Endothelial cell of umbilical vein (primary cell): ENCODE measurements at places on chromosomes 6 and 20. TPM values are rescaled to one million over a fixed set of nuclear protein-coding genes. Genes with fewer than 3 reads are reported as not detected.

DNA sequence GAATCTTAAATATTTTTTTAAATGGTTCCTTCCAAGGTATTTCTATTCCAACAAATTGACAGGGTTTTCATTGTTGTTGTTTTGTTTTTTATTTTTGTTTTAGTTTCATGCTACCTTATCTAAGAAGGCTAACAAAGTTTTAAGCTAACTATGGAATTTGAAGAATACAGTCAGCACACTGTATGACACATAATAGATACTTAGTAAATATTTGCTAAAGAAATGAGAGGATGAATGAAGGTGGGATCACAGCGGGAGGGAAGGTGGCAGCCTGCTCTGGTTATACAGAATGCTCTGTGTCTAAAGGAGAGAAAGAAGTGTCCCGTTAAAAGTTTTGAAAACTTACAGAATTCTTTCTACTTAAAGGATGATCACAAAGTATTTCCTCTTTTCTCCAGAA lies 43.7 kb upstream of the DST start:
- no peak for DNase-seq

GRCh38 chr6:130240232-130240631 lies 17.5 kb upstream of the SAMD3 start:
- no peak for DNase-seq

- DNase-seq = peak; percentile 97
These were observed 45.6 kb downstream of the ADGRF5 start for GRCh38 chr6:46876126-46876525.

DNA sequence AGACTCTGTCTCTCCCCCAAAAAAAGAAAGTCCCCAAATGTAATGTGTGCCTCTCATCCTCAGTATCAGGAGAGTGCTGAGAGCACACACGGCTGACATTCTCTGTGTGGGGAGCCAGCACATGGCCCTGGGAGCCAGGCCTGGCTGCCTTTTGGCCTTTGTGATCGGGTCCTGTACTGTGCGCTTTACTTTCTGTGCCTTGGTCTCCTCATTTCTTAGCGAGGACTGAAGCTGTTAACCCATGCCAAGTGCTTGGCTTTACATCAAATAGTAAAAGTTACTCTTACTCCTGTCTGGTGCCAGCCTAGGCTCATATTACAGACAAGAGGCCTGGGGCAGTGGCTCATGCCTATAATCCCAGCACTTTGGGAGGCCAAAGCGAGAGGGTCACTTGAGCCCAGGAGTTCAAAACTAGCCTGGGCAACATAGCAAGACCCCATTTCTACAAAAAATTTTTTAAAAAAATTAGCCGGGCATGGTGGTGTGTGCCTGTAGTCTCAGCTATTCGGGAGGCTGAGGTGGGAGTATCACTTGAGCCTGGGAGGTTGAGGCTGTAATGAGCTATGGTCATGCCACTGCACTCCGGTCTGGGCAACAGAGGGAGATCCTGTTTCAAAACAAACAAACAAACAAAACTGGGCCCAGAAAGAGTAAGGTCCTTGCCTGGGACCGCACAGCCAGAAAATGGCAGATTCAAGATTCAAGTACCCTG lies 50.3 kb downstream of the SNAI1 start:
- DNase-seq = no peak

DNA sequence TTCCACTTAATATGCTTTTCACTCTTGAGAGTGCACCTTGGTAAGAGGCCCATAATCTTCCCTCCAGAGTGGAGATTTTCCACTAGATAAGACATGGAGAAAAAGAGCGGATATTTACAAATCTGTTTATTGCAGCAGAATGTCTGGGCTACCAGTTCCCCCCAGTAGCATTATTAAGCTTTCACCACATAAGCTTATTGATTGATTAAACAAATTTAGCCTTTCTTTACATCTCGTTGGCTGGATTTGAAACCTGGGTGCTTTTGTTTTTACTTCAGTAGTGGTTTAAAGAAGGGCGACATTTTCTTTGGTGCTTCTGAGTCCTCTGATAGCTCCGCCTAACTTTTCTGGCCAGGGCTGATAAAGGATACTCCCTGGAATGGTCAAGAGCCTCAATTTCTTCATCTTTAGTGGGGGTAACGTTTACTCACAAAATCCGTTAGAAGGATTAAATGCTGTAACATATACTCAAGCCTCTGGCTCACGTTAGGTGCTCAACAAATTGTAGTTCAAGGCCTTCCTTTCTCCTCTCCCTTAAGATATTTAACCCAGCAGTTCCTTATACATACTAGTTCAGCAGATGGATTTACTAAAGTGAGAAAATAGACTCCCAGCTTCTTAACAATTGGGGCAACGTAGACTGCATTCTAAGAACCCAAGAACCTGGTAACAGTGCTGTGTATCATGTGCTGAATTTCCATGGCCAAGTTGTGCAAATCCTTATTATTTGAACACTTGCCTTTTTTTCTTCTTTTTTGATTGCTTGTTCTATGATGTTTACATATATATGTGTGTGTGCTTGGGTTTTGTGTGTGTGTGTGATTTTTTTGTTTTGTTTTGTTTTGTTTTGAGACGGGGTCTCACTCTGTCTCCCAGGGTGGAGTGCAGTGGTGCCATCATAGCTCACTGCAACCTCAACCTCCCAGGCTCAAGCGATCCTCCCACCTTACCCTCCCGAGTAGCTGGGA lies 91.4 kb downstream of the RREB1 start:
- no peak for DNase-seq

- no peak for DNase-seq
These were observed 100.0 kb downstream of the NDUFAF5 start for GRCh38 chr20:13884803-13885202.

DNA sequence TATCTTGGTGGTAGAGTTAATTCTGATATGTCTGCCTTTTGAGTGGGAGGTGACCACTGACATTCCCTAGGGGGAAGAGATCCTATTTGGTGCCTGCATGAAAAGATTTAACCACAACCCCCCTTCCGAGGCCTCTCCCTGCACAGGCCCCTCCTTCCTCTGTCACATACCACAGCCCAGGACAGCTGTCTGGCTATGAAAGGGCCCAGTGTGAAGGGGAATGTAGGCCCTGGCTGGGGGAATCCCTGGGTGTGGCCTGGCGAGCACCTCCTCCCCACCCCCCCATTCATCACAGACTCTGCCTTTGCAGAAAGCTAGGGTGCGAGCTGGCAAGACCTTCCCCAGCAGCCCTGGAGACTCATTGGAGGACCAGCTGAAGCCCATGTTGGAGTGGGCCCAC lies 27.4 kb upstream of the MAPRE1 start:
- DNase-seq = no peak

GRCh38 chr6:53624502-53624901 lies 41.1 kb downstream of the KLHL31 start:
- DNase-seq = no peak

DNA sequence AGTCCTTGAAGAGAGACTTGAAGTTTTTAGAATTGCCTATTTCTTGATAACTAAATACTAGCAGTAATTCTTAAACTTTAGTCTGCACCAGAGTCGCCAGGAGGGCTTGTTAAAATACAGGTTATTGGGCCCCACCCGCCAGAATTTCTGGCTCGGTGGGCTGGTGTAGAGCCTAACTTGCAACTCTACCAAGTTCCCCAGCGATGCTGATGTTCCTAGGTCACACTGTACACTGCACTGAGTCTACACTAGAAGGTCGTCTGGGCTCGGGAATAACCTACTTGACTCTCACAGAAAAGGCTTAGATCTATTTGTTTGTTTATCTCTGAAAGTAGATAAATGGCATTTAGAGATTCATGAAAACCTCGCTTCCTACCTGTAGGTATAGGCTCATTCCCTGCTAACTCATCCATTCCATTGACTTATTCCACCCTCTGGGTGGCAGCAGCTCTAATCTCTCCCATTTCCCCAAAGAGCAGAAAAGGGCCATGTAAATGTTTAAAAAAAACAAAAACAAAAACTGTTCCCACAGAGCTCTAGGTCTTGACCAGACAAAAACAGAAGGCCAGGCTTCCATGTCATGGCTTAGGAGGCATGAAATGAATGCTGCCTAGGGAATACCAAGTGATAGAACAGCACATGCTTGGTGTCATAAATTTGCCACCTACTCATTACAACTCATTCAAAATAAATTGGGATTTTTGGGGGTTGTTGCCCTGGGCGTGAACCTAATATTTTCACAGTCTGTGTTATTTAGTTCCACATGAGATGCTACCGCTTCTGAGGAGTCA lies 292.1 kb downstream of the ADGB start:
- DNase-seq = no peak

DNA sequence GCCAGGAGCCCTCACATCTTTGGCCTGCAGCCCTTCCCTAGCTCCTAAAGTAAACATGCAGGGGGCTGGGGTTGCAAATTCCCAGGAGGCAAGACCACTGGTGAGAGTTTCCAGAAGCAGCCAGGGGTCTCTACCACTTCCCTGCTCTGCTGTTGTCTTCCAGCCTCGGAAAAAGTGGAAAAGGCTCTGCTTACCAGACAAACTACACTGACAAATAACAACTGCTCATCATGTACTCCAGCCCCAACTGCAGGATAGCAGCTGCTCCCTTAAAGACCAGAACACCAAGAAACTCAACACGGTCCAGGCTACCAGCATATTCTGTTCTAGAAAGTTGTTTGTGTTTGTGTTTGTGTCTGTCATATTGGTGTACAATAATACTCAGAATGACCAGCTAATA lies 187.5 kb upstream of the MARCKS start:
- no peak for DNase-seq

The TCP11 gene
- polyA plus RNA-seq = 0.18 TPM in 2 replicates

The SLC22A2 gene
- polyA plus RNA-seq = not detected in 2 replicates

The PSMB8 gene
- polyA plus RNA-seq = 41.3 and 49.4 TPM in 2 replicates

The EGFL8 gene
- 9.0 and 9.8 TPM in 2 replicates for polyA plus RNA-seq

The FNDC11 gene
- polyA plus RNA-seq = 1.9 and 3.4 TPM in 2 replicates

The SH3BGRL2 gene
- polyA plus RNA-seq = 2.0 and 3.2 TPM in 2 replicates

The ATXN1 gene
- 16.4 and 23.3 TPM in 2 replicates for polyA plus RNA-seq

The LY6G6D gene
- polyA plus RNA-seq = not detected in 2 replicates

The LAMA2 gene
- 0.24 and 0.51 TPM in 2 replicates for polyA plus RNA-seq

The DST gene
- 62.3 and 70.2 TPM in 2 replicates for polyA plus RNA-seq
